Bronchus fibroblast of lung (primary cell): ENCODE measurements at places on chromosomes 5 and 9. TPM values are rescaled to one million over a fixed set of nuclear protein-coding genes. Genes with fewer than 3 reads are reported as not detected.

Gene TLR4
- total RNA-seq = not detected in 2 replicates

Gene CD74
- total RNA-seq = 1.0 and 1.6 TPM in 2 replicates

Gene IFNA21
- total RNA-seq = not detected in 2 replicates

Gene NCS1
- total RNA-seq = 32.1 and 32.4 TPM in 2 replicates

Gene IFNA2
- total RNA-seq = not detected in 2 replicates

Gene RETREG1
- total RNA-seq = 0.45 and 0.84 TPM in 2 replicates

Gene DBH
- total RNA-seq = not detected in 2 replicates

Gene AGXT2
- total RNA-seq = not detected in 2 replicates

Gene NEUROG1
- not detected in 2 replicates for total RNA-seq

Gene ISL1
- total RNA-seq = not detected in 2 replicates

Gene INSL4
- total RNA-seq = not detected in 2 replicates

Gene CCDC183
- under 0.01 TPM in 1 of 2 replicates, not detected in the other for total RNA-seq
